ENCODE measurements at places on chromosomes 7 and 10.

DNA sequence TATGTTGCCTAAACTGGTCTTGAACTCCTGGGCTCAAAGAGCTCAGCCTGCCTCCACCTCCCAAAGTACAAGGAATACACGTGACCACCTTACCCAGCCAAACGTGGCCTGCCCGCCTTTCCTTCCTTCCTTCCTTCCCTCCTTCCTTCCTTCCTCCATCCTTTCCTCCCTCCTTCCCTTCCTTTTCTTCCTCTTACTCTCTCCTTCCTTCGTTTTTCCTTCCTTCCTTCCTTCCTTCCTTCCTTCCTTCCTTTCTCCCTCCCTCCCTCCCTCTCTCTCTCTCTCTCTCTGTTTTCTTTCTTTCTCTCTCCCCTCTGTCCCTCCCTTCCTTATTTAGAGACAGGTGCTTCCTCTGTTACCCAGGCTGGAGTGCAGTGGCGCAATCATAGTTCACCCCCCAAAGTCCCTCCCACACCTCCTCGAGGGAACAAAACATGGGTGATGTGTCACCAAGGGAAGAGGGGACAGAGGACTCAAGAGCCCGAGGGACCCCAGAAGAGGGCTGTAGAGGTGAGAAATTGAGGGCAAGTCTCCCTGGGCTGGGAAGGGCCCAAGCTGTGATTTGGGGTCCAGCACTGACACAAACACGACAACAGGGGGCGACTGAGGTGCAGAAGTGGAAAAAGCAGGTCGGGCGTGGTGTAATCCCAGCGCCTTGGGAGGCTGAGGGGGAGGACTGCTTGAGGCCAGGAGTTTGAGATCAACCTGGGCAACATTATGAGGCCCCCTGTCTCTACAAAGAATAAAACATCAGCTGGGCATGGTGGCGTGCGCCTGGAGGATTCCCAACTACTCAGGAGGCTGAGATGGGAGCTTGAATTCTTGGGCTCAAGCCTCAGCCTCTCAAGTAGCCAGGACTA is 28.1 kb downstream of the EPHB4 start:
- DNase-seq: peak; percentile 4

GRCh38 chr10:70551971-70552422 is 50.5 kb downstream of the PRF1 start:
- no peak for DNase-seq

DNA sequence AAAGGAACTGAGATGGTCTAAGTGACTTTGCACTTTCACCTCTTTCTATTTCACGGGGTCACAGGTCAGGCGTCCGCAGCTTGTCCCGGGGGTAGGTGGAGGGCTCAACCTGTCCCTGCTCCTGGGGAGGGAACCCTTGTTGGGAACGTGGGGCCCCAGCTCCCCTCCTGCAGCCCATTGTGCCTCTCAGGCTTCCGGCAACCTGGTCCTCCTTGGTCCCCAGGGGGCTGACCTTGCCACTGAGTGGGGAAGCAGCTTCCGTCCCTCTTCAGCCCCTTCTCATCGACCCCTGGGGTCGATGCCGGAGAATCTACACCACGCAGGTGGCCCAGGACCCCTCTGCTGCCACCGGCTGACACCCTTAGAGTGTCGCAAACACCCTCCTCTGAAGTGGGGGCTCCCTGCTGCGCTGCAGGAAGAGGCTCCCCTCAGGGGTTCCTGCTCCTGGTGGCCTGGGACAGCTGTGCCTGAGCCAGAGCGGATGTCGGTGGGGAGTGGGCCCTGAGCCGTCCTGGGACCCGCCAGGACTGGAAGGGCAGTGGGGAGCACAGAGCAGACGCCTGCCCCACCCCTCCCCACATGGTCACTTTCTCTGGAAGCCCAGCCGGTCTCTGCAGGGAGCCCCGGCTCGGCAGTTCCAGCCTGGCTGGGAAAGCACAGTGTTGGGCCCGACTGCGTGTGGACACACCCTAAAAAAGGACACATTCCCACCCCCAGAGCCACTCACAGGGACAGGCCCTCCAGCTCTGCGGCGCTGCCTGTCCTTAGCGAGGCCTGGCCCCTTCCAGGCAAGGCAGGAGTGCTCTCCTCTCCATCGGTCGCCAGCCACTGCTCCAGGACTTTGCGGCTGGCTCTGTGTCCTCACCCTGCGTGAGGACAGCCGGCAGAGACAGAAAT is 357.5 kb upstream of the SHH start:
- no peak for DNase-seq

DNA sequence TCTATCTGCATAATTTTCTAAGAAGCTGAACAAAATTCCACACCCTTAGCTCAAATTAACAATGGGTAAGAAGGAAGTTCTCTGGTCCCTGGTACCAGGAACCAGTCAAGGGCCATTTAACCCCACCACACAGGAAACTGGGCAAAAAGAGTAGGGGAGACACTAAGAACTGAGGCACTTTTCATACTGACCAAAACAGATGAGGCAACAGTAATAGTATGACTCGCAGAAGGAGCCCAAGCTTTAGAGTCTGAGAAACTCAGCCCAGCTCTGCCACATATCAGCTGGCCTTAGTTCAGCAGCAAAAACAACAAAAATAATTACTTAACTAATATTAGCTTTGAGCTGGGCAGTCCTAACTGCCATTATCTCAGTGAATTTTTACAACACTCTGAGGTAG is 221.2 kb downstream of the FAM107B start:
- no peak for DNase-seq

DNA sequence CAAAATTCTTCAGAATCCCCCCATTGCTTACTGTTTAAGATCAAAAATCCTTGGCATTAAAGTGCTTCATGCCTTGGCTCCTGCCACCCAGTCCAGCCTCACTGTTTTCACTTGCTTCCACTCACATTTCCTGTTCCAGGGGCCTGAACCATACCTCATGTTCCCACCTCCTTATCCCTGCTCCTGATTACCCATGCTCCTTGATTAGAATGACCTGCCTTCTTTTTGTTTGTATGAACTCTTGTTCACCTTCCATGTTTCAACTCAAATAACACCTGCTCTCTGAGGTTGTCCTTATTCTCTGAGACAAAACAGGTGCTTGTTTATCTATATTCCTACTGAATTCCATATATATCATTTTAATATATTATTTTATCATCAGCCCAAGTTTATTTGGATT is 77.1 kb upstream of the VSTM2A start:
- no peak for DNase-seq

DNA sequence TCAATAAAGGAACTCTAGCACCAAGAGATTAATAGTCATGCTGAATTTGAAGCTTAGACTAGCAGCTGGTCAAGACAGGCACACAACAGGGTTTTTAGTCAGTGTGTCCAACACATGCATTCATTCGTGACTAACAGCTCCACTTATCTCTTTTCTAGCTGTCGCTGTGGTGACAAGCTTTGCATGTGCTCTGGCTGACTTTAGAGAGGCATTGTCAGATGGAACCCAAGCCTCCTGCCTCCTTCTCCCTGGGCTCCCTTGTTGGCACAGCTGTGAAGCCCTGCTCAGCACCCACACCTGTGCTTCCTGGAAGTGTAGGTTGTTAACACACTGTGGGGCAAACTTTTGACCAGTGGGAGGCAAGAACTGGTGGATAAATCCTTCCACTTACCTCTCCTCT is 9.8 kb upstream of the AGK start:
- DNase-seq: no peak

DNA sequence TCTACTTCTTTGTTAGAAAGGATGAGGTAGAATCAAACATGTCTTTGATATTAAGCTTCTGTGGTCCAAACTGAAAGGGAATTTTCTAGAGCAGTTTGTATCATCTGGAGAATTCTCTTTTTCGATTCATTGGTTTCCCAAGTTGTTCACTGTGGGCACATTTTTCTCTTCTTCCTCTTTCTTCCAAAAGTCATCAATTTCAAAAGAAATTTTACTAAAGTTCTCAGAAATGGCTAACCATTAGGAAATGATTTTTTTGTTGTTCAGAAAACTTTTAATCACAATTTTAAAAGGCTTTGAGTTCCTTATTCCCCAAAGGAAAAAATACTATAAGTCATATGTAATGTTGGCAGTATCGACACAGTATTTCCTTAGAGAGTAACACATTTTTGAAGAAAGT is 28.3 kb upstream of the CCDC6 start:
- DNase-seq: no peak

DNA sequence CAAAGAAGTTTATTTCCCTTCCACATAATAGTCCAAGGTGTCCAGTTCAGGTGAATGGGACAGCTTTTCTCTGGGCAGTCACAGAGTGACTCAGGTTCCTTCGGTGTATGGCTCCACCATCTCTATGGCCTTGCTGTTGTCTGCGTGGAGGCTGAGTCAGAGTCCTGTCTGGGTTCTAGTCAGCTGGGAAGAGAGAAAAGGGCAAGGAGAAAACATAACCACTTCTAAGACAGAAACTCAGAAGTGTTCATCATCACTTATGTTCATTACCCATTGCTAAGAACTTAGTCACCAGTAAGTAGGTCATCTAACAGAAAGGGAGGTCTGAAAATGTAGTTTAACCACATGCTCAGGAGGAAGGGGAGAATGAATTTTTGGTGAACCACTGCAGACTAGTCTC is 32.4 kb upstream of the CCDC7 start:
- DNase-seq: no peak

DNA sequence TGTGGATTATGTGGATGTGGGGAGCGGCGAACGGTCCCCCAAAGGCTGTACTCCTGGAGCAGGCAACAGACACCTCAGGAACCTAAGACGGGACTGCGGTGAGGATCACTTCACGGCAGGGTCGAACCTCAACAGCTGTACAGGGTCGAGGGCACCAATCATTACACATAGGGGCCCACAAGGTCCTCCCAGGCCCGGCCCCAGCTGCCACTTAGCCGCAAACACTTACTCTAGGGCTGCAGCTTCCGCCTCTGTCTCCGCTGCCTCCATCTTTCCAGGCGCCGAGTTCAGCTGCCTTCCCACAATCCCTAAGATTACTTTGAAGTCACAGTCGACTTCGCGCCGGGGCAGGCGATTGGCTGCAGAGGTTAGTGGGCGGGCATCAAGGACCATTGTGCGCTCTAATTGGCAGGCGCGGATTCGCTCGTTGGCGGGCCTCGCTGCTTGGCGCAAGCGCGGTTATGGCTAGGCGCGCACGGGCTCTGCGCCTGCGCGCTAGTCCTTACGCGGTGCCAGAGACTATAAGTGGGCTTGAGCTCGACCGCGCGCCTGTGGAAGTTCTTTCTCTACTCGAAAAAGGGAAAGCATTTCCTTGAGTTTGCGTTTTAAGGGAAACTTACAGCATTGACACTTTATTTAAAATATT is at the start of gene ZWINT:
Gene ZWINT (minus strand): TSS at position 293 of the 646 bp plus-strand sequence. CDS start 23 bp downstream, at position 270.
- DNase-seq: peak; percentile 86

DNA sequence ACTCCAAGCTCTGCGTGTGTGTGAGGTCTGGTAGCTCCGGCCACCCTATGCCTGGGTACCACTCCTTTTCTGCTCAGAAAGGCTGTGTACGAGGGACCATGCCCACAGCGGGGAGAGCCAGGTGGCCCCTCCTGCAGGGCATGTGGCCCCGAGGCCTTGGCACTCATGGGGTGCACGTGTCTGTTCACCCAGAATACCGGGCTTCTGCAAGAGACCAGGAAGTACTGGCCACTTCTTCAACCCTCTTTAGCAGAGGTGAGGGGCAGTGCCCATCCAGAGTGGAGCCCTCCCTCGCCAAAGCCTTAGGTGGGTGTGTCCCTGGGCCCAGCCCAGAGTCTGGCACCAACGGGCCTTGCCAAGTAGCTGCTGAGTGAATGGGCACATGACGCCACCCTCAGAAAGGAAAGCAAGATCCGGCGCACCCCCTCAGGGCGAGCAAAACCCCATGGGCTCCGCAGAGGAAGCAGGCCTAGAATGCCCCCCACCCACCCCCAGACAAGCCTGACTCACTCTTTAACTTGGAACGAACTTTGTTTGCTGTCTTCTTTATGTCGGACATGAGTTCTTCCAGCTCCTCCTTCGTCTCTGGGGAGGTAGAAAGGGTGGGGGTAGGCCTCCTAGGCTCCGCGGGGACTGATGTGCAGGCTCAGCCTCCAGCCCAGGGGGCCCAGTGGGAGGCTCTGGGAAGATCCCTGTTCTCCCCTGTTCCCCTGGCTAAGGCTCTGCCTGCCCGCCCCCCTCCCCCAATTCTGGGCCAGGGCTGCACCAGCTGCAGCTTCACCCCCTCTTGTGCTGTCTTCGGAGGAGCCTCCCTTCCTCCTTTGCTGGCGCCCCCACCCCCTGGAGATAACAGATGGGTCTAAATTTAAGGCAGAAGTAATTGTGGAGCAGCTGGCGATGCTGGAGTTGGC is 14.6 kb downstream of the STX1A start:
- no peak for DNase-seq

DNA sequence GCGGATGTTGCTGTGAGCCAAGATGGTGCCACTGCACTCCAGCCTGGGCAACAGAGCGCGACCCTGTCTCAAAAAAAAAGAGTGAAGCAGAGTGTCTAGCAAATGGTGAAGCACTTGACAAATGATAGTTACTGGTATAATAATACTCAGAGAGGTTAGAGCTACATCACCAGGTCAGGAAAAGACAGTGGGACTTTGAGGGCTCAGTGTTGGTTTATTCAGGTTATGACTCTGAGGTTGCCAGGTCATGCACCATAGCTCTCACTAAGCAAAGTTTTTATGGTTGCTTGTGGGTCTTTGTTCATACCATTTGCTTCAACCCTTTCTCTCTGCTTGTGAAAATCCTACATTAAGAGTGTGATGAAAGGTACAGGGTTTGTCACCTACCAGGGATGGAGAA is 13.6 kb downstream of the MRPS33 start:
- DNase-seq: no peak

DNA sequence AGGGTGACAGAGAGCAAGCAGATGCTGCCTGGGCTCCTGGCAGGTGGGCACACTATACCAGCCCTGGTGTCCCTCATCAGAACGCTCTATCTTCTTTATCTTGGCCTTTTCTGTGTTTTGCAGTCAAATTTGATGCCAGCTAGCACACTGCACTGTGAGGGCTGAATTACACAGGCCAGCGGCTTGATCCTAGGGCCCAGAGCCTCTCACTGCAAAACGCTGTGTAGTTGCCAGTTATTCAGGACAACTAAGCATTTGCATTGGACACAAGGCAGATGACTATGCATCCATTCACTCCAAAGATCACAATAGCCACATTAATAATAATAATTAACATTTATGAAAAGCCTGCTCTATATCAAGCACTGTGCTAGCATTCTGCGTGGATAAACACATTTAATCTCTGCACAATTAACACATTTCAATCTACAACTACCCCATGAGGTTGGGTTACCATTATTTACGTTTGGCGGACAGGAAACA is 100.3 kb downstream of the PAXIP1 start:
- DNase-seq: no peak

GRCh38 chr7:7861211-7861633 is 107.4 kb upstream of the GLCCI1 start:
- no peak for DNase-seq

- DNase-seq: no peak
Measured at GRCh38 chr10:121608469-121609190, 10.4 kb upstream of the FGFR2 start.

- no peak for DNase-seq
Measured at GRCh38 chr10:130985158-130985753, 326.3 kb downstream of the TCERG1L start.

DNA sequence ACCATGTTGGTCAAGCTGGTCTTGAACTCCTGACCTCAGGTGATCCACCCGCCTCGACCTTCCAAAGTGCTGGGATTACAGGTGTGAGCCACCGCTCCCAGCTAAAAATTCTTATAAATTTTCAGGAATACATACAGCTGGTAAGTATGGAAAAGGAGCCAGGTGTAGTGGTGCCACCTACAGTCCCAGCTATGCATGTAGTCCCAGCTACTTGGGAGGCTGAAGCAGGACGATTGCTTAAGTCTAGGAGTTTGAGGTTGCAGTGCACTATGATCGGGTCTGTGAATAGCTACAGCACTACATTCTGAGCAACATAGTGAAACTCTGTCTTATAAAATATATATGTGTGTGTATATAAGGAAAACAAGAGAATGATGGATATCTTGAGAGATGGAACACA is 19.0 kb downstream of the LDB1 start:
- no peak for DNase-seq
